Activated CD8-positive, alpha-beta memory T cell treated with anti-CD3 and anti-CD28 coated beads for 4 hours (primary cell): ENCODE measurements at places on chromosomes 2 and 18.

DNA sequence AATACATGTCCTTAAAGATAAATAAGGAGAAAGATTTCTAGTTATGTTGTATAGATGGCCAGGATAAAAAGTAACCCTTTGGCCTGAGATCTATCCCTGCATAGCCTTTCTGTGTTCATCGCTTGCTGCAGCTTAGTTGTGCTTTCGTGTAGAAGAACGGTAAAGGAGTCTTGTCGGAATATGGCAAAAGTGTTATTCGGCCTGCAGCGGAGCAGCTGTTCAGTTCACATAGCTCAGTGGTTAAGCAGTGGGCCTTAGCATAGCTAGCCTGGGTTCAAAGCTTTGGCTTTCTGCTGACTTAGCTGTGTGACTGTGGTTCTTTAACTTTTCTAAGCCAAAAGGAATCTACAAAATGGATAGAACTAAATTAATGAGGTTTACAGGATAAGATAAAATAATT, 55.4 kb downstream of the MALT1 start:
- no peak for DNase-seq

- DNase-seq: no peak
Observed at GRCh38 chr2:195392446-195393336, 264.3 kb upstream of the SLC39A10 start.

DNA sequence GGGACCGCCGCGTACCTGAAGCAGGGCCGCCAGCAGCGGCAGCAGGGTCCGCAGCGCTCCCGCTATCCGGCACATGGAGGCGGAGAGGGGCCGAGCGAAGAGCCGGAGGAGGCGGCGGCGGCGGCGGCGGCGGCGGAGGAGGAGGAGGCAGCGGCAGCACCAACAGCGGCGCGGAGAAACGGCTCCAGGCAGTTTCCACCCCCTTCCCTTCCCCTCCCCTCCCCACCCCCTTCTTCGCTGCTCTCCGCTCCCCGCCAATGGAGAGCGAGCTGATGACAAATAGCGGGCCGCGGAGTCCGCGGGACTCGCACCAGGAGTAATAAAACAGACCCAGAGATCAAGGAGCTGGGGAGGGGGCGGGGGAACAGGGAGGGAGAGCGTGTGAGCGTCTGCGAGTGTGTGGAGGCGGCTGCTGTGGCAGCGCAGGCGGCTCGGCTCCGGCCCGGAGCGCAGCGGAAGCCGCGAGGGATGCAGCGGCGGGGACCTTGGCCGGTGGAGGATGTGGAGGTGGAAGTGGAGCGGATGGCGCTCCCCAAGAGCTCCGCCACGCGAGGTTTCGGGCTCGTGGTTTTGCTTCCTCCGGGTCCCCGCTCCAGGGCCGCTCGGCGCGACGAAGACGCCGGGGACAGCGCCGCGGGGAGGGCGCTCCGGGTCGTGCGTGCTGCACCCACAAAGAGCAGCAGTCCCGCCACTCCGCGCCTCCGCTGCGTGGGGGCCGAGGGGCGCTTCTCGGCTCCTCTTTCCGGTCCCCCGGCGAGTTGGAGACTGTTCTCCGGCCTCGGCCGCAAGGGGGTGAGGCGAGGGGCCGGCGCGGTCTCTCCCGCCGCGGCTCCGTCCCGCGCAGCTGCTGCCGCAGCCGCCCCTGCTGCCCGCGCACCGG, at the start of gene CDH2:
CDH2 (minus strand) TSS at position 183 of the 880 bp plus-strand sequence; CDS start at position 75, 108 bp downstream.
- DNase-seq: no peak

DNA sequence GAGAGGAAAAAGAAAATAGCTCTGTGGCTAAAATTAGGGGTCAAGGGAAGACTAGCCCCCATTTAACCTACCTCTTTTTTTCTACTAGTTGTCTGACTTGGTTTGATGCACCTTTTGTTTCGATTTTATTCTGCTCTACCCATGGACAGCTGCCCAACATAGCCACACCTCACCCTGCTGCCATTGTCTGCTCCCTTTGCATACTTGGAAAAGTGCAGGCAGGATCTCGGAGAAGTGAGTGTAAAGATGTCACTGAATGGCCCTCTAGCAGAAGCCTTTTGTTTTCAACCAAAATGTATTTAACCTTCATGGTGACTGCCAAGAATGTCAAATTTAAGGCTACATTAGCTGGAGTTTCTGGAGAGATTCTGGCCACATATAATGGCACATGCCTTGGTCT, 62.9 kb downstream of the SETBP1 start:
- no peak for DNase-seq
